Naive B cell (primary cell): ENCODE measurements at places on chromosomes 11 and 22.
A peak's percentile ranks its signal among the peaks of the same experiment; 100 is the strongest.

- H3K4me1 ChIP-seq = peaks cover 95% of the 10 kb centered on the region
- H3K36me3 ChIP-seq = peaks cover 18% of the 10 kb centered on the region
- DNase-seq = peak; percentile 33
- no peaks in the 10 kb centered on the region for H3K27me3 ChIP-seq
- peak overlapping the region; percentile 88 for H3K4me3 ChIP-seq
- peak overlapping the region; percentile 99 for H3K27ac ChIP-seq
These were observed 55.7 kb downstream of the MYH9 start for GRCh38 chr22:36331912-36332622.

GRCh38 chr11:111843661-111844060 is 27.7 kb downstream of the ALG9 start:
- no peak overlapping the region for H3K4me3 ChIP-seq
- no peak for DNase-seq
- H3K27ac ChIP-seq = peak overlapping the region; percentile 51
- no peaks in the 10 kb centered on the region for H3K27me3 ChIP-seq
- peaks cover 3% of the 10 kb centered on the region for H3K4me1 ChIP-seq
- H3K36me3 ChIP-seq = no peaks in the 10 kb centered on the region

DNA sequence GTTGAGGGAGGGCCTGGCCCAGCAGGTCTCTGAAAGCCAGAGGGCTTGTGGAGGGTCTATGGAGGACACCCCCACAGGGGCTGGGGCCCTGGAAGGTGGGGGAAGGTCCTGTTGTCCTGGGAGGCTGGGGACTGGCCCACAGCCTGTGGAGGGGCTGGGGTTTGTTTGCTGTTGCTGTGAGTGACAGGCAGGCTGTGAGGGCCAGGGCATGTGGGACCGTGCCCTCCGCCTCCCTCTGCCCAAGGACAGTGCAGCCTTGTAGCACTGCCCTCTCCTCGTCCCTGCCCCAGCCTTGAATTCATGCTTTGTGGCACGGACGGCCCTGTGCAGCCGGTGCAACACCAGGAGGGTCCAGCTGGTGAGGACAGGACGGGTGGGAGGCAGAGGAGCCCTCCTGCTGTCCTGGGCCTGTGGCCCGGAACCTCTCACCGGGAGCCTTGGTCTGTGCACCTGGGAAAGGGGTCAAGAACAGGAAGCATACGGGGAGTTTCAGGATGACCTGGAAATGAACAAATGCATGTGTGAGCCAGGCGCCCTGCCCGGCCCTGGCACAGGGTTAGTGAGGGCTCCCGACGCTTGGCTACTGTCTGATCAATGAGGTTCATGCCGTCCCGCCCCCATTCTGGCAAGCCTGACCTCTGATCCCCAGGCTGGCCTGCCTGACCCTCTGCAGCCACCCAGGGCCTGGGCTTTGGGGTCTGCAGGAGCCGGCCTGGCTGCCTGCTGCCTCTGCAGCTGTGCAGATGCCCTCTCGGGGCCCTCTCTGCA is 37.4 kb upstream of the PRODH start:
- no peaks in the 10 kb centered on the region for H3K36me3 ChIP-seq
- H3K27ac ChIP-seq = no peak overlapping the region
- peaks cover 7% of the 10 kb centered on the region for H3K27me3 ChIP-seq
- peaks cover 6% of the 10 kb centered on the region for H3K4me1 ChIP-seq

DNA sequence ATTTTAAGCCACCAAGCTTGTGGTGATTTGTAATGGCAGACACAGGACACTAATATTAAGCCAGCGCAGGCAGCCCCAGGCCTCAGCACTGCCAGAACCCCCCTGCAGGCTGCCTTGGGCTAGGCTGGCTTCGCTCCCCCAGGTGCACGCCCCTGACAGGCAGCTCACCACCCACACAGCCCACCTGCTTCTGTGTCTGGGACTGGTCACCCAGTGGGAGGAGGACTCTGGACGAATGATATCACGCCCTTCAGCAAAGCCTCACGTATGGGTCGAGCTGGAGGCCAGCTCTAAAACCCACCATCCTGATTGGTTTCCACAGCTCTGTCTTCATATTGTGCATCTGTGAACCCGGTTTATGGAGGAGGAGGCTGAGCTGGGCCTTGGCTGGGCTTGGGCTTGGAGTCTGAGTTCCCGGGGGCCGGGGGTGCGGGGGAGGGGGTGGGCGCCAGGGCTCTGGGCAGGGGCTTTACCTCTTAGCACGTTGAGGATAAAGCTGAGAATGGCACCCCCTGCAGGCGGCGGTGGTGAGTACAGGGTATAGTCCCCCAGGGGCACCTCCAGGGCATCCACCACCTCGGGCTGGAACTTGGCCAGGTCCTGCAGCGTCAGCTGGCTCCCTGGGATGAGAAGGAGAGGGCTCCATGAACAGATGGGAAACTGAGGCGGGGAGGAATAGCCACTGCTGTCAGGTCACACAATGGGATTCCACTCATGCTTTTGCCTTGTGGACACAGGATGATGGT is 13.8 kb downstream of the GGT5 start:
- H3K27me3 ChIP-seq = peaks cover 5% of the 10 kb centered on the region
- no peaks in the 10 kb centered on the region for H3K36me3 ChIP-seq
- H3K4me1 ChIP-seq = peaks cover 5% of the 10 kb centered on the region

GRCh38 chr22:31695423-31695822 is 33.4 kb upstream of the PISD start:
- H3K4me1 ChIP-seq = no peaks in the 10 kb centered on the region
- H3K36me3 ChIP-seq = peaks cover 16% of the 10 kb centered on the region
- H3K4me3 ChIP-seq = no peak overlapping the region
- no peak overlapping the region for H3K27ac ChIP-seq
- no peaks in the 10 kb centered on the region for H3K27me3 ChIP-seq

DNA sequence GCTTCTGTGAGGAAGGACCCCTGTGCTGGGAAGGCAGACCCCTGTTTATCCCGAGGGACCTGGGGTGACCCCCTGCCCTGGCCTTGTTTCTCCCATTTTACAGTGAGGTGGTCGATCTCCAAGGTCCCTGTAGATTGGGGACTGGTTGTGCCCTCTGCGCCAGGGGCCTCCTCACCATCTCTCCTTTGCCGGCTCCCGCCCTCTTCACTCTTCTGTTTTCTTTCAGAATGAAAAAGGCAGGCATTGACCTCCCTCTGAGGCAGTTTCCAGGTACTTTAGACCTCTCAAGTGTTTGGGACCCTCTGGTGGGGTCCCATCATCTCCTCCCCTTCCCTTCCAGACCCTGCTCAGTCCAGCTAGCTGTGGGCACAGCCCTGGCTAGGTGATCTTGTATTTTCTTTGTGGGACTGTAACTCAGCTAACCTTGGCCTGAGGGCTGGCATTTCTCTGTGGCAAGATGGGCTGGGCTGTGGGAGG is 1.5 kb downstream of the SERPINH1 start:
- no peaks in the 10 kb centered on the region for H3K36me3 ChIP-seq
- H3K27ac ChIP-seq = peak overlapping the region; percentile 15
- peaks cover 11% of the 10 kb centered on the region for H3K27me3 ChIP-seq
- no peak for DNase-seq
- peaks cover 26% of the 10 kb centered on the region for H3K4me1 ChIP-seq

DNA sequence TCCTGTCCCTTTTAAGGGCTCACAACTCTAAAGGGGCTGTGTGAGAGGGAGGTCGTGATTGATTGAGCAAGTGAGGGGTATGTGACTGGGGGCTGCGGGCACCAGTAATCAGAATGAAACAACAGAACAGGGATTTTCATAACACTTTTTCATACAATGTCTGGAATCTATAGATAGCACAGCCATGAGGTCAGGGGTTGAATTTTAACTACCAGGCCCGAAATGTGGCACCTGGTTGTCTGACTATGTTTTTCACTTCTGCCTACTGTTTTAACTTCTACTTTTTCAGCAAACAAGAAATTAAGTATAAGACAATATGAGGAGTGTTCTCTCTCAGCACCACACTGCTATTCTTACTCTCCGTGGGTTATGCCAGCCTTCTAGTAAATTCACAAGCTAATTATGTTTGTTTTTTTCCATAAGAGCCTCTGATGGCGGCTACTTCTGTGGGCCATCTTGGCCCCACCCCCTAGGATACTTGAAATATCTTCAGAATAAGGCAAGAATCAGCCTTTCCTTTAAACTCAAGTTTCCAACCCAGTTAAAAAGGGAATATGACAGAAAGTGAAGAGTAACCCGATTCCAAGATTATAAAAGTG is 552.8 kb upstream of the CHORDC1 start:
- H3K27me3 ChIP-seq = no peaks in the 10 kb centered on the region
- H3K4me3 ChIP-seq = no peak overlapping the region
- H3K27ac ChIP-seq = no peak overlapping the region
- no peak for DNase-seq

GRCh38 chr11:79419120-79419519 is 21.7 kb downstream of the TENM4 start:
- no peaks in the 10 kb centered on the region for H3K36me3 ChIP-seq
- no peak overlapping the region for H3K27ac ChIP-seq
- H3K4me3 ChIP-seq = no peak overlapping the region
- H3K27me3 ChIP-seq = peaks cover 10% of the 10 kb centered on the region
- no peak for DNase-seq

- no peak for DNase-seq
- H3K27me3 ChIP-seq = peaks cover 17% of the 10 kb centered on the region
- H3K4me3 ChIP-seq = no peak overlapping the region
These were observed 73.4 kb downstream of the LINC01488 start for GRCh38 chr11:69554849-69555248.

- H3K4me1 ChIP-seq = no peaks in the 10 kb centered on the region
- no peak for DNase-seq
- no peak overlapping the region for H3K27ac ChIP-seq
- H3K27me3 ChIP-seq = peaks cover 26% of the 10 kb centered on the region
- H3K36me3 ChIP-seq = no peaks in the 10 kb centered on the region
- no peak overlapping the region for H3K4me3 ChIP-seq
These were observed 14.6 kb downstream of the NAV2 start for GRCh38 chr11:19727246-19727645.

GRCh38 chr11:78504181-78504580 is 70.5 kb downstream of the NARS2 start:
- peak overlapping the region; percentile 47 for H3K27ac ChIP-seq
- DNase-seq = no peak
- H3K27me3 ChIP-seq = no peaks in the 10 kb centered on the region
- peaks cover 7% of the 10 kb centered on the region for H3K36me3 ChIP-seq
- peaks cover 10% of the 10 kb centered on the region for H3K4me1 ChIP-seq

GRCh38 chr22:37500745-37501609 is 14.8 kb upstream of the MFNG start:
- no peak overlapping the region for H3K4me3 ChIP-seq
- H3K4me1 ChIP-seq = peaks cover 5% of the 10 kb centered on the region
- H3K36me3 ChIP-seq = no peaks in the 10 kb centered on the region
- peaks cover 72% of the 10 kb centered on the region for H3K27me3 ChIP-seq
- no peak for DNase-seq

DNA sequence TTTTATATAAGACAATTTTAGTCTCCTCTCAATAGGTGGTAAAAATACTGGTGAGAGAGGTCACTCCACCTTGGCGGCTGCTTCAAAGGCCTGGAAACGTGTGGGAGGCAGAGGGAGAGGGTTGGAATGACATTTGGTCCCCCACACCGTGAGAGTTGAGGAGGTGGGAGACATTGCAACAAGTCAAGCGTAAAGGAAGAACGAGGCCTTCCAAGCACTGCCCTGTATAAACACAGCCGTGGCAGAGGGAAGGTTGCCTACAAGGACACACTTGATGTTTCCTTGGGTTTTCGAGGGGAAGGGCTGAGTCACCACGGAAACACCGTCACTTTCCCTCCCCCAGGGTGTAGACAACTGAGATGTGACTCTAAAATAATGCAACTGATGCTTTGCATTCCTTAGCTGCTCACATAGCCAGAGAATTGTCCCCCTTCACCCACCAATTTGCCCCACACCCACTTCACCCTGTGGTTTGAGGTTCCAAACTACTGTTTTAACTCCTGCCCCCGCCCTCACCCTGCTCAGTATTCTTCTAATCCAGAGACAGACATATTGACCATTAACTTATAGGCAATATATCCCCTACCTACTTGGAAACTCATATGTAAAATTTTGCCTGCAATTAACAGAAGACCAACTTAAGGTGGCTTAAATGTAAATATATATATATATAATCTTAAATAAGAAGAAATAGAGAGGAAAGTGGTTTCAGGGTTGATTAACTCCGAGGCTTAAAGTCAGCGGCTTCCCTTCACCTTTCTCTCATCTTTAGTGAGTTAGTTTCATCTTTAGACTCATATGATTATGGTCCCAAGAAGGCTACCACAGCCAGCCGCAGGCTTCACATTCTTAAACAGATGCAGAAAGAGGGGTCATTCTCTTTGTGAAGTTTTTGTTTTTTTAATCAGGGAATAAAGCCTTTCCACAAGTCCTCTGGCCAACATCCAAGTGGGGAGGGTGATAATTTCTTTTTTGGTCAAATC is 54.1 kb upstream of the BDNF start:
- H3K36me3 ChIP-seq = no peaks in the 10 kb centered on the region
- no peaks in the 10 kb centered on the region for H3K27me3 ChIP-seq
- H3K4me1 ChIP-seq = no peaks in the 10 kb centered on the region
- H3K4me3 ChIP-seq = no peak overlapping the region

GRCh38 chr11:102010776-102011494 is 36.3 kb upstream of the CFAP300 start:
- no peak overlapping the region for H3K4me3 ChIP-seq
- no peak overlapping the region for H3K27ac ChIP-seq
- DNase-seq = no peak
- peaks cover 40% of the 10 kb centered on the region for H3K27me3 ChIP-seq

- no peaks in the 10 kb centered on the region for H3K36me3 ChIP-seq
- no peak for DNase-seq
- no peak overlapping the region for H3K4me3 ChIP-seq
These were observed 943.3 kb downstream of the BRD1 start for GRCh38 chr22:48884324-48884723.

DNA sequence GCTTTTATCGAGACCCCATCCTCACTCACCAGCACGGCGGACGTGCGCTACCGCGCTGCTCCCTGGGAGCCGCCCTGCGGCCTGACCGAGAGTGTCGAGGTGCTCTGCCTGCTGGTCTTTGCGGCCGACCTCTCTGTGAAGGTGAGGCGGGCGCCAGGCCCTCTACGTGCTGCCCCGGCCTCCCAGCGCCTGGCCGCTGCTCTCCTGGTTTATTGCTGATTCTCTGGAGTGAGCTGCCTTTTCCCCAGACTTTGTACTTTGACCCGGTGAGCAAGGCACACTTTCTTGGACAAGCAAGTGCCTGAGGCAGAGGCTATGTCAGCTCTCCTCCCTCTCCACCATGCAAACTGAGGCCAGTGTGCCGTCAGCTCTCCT is 6.5 kb downstream of the TPCN2 start:
- H3K4me3 ChIP-seq = no peak overlapping the region
- H3K36me3 ChIP-seq = no peaks in the 10 kb centered on the region
- H3K27ac ChIP-seq = peak overlapping the region; percentile 96
- H3K4me1 ChIP-seq = peaks cover 56% of the 10 kb centered on the region

DNA sequence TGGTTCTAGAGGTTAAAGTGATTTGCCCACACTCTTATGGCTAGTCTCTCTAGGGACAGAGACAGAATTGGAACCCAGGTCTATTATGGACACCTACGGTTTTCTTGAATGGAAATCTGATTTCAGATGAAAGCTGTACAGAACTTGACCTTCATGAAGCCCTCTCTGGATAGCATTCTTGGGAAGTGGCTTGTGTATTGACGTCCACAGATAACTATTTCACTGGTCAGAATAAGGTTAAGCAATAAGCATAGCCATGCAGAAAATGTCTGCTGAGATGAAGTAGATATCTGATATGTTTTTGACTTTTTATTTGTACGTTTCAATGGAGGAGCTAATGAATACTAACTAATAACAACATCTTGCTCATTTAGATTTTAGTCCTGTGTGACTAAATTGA is 1.1 kb downstream of the TLCD5 start:
- H3K4me1 ChIP-seq = peaks cover 16% of the 10 kb centered on the region
- H3K4me3 ChIP-seq = peak overlapping the region; percentile 34
- DNase-seq = no peak

- DNase-seq = no peak
- peaks cover 20% of the 10 kb centered on the region for H3K4me1 ChIP-seq
- no peak overlapping the region for H3K4me3 ChIP-seq
- H3K27ac ChIP-seq = no peak overlapping the region
- no peaks in the 10 kb centered on the region for H3K36me3 ChIP-seq
These were observed 91.0 kb downstream of the IGLL5 start for GRCh38 chr22:22978637-22979036.
